Activated naive CD8-positive, alpha-beta T cell treated with anti-CD3 and anti-CD28 coated beads, Interleukin-2, amount 10 ng/mL, durations not matched to agents 7 days and 5 days (primary cell): ENCODE measurements at places on chromosomes 11 and 22. TPM values are rescaled to one million over a fixed set of nuclear protein-coding genes. Genes with fewer than 3 reads are reported as not detected.

The OR51E2 gene
- total RNA-seq = not detected

DNA sequence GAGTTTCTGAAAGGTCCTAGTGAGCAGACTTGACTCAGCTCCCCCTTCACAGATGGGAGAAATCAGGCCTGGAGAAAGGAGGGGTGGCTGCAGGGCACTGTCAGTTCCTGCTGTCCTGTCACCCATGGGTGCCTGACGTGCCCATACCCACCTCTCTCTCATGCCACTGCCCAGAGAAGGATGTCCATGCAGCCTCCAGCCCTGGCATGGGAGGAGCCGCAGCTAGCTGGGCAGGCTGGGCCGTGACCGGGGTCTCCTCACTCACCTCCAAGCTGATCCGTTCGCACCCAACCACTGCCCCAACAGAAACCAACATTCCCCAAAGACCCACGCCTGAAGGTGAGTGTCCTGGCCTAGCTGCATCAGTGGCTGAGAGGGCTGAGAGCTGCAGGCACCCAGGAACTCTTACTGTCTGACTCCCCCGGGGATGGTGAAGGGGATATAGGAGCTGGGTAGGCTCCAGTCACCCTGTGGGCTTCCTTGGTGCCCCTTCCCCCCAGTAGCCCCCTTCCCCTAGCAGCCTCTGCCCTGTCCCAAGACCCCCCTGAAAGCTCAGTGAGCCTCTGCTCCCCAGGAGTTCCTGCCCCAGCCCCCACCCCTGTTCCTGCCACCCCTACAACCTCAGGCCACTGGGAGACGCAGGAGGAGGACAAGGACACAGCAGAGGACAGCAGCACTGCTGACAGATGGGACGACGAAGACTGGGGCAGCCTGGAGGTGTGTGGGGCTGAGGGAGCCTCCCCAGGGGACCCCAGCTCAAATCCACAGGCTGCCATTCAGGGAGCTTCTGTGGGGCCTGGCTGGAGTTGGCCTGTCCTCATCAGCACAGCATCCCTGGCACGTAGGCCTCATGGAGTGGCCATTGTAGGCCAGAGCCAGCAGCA is 11.8 kb downstream of the SCYL1 start:
- no peak for DNase-seq

GRCh38 chr22:26797910-26798309 is 140.5 kb downstream of the MIAT start:
- DNase-seq = no peak

- no peak for DNase-seq
Observed at GRCh38 chr11:117910525-117910924, 18.7 kb downstream of the TMPRSS13 start.

The PPME1 gene
- total RNA-seq = 29.7 TPM

DNA sequence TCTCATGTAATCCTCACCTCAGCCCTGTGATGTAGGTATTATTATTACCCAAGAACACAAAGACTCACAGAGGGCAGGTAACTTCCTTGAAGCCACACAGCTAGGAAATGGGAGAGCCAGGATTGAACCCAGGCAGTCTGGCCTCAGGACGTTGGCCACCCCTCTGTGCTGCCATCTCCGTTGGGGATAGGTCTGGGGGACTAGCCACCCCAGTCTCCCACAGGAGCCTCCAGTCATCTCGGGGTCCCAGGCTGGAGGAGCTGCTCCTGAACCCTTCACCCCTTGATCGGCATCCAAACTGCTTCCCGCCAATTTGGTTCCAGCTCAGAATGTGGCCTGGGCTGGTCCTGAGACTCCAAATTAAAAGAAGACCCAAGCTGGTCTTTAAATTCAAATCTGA is 10.4 kb upstream of the TCF20 start:
- DNase-seq = peak; percentile 16

The KRTAP5-9 gene
- not detected for total RNA-seq

- no peak for DNase-seq
Observed at GRCh38 chr11:108035690-108036089, 27.0 kb downstream of the CUL5 start.

GRCh38 chr11:126140926-126141280 is 70.5 kb downstream of the RPUSD4 start:
- DNase-seq = no peak

The INS gene
- total RNA-seq = not detected

DNA sequence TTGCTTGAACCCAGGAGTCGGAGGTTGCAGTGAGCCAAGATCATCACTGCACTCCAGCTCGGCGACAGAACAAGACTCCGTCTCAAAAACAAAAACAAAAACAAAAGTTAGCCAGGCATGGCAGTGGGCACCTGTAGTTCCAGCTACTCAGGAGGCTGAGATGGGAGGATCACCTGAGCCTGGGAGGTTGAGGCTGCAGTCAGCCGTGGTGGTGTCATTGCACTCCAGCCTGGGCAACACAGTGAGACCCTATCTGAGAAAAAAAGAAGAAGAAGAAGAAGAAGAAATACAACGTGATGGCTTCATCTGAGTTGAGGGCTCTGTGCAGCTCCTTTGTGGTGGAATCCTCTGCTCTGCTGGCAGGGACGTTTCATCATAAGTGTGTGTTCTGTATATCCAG is 10.0 kb upstream of the TNNT3 start:
- DNase-seq = no peak

The RAB30 gene
- total RNA-seq = 14.3 TPM

GRCh38 chr11:115159207-115159606 is 345.0 kb downstream of the CADM1 start:
- DNase-seq = no peak
